Activated T-helper 1 cell treated with anti-CD3 and anti-CD28 coated beads, Interleukin-12 subunit alpha, Interleukin-12 subunit beta, Interleukin-2, Interleukin-4 antibody, amounts not matched to agents 30 ng/mL and 10 ng/mL and 1 ng/mL, durations not matched to agents 14 hours and 24 hours and 36 hours (primary cell): ENCODE measurements at places on chromosomes 6 and 20. TPM values are rescaled to one million over a fixed set of nuclear protein-coding genes. Genes with fewer than 3 reads are reported as not detected.

ID1 gene
- 3.4 and 4.0 TPM in 2 replicates for total RNA-seq

AARS2 gene
- total RNA-seq, result 22.2 and 23.0 TPM in 2 replicates

SAMD3 gene
- total RNA-seq, result 3.1 and 4.6 TPM in 2 replicates

MICB gene
- 36.1 and 37.5 TPM in 2 replicates for total RNA-seq

ID4 gene
- not detected in 2 replicates for total RNA-seq

ZC2HC1B gene
- total RNA-seq, result 0.24 TPM in 1 of 2 replicates, not detected in the other

CRIP3 gene
- total RNA-seq, result not detected in 2 replicates

RAET1L gene
- not detected in 2 replicates for total RNA-seq

SRXN1 gene
- 28.8 and 30.2 TPM in 2 replicates for total RNA-seq

TMC2 gene
- not detected in 2 replicates for total RNA-seq

BPI gene
- total RNA-seq, result not detected in 2 replicates

CFAP206 gene
- total RNA-seq, result 0.20 TPM in 1 of 2 replicates, not detected in the other

MYLK2 gene
- 0.29 and 0.44 TPM in 2 replicates for total RNA-seq

BPIFA2 gene
- total RNA-seq, result not detected in 2 replicates

PTP4A1 gene
- 80.0 and 84.7 TPM in 2 replicates for total RNA-seq

NRSN1 gene
- total RNA-seq, result not detected in 2 replicates

WFDC2 gene
- not detected in 2 replicates for total RNA-seq

PGC gene
- 0.60 TPM in 1 of 2 replicates, not detected in the other for total RNA-seq

EFCAB8 gene
- 0.05 and 0.39 TPM in 2 replicates for total RNA-seq

OPRL1 gene
- total RNA-seq, result 0.16 and 0.20 TPM in 2 replicates

HLA-DRB5 gene
- 15.8 and 20.3 TPM in 2 replicates for total RNA-seq

HLA-DRB1 gene
- 33.1 and 33.7 TPM in 2 replicates for total RNA-seq

HLA-DQA1 gene
- total RNA-seq, result 12.5 and 13.3 TPM in 2 replicates

PRICKLE4 gene
- not detected in 2 replicates for total RNA-seq

MLIP gene
- total RNA-seq, result not detected in 2 replicates

FOXC1 gene
- total RNA-seq, result 0.23 and 0.44 TPM in 2 replicates

REM1 gene
- not detected in 2 replicates for total RNA-seq

UNC93A gene
- not detected in 2 replicates for total RNA-seq
